ENCODE measurements at places on chromosomes 7 and 10.

GRCh38 chr10:87550741-87551140 lies 46.0 kb downstream of the MINPP1 start:
- DNase-seq = no peak

DNA sequence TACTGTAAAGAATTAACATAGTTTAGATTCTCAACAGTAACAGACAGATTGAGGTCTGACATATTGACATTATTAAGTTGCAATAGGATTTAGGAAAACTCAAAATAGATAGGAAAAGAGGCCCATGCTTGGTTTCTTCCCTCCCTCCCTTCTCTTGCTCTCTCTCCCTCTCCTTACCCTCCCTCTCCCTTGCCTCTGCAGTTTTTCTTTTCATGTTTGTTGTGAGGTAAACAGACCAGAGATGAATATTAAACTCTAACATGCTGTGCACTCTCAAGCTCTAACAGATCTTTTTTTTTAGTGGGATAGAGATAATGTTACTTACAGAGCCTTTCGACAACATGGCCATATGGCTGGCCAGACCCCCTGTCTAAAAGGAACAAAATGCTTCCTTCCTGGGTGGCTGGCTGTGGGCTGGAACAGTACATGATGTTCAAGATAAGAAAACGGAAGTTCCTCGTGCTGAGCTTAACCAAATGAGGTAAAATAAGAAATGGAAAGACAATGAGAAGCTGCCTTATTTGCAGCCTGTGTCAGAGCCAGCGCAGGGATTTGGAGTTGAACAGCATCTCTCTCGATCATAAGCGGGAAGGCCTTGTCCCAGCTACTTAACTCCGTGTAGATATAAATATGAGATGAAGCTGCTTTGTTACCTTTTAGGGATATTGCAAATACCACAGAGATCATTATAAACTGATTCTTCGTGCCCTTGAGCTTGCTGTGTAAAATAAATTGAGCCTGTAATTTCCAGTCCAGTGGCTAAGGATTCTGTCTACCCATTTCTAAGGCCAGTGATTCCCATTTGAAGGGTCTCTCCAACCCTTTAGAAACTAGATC lies 391.9 kb upstream of the NPVF start:
- DNase-seq = no peak

DNA sequence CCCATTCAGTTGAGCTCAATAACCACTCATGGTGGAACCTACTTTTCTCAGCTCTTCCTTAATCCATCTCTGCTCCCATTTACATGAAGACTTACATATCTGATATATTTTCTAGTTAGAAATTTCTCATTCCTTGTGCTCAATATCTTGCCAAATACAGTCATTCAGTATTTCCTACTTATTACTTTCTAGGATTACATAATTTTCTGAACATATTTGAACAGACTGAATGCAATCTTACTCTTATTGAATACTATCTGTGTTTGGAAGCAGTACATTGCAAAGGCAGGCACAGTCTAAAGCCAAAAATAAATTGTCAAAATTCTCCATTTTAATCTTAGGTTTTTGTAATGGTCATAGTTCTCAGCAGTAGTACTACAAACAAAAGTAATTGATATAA lies 126.0 kb downstream of the GNAI1 start:
- no peak for DNase-seq

DNA sequence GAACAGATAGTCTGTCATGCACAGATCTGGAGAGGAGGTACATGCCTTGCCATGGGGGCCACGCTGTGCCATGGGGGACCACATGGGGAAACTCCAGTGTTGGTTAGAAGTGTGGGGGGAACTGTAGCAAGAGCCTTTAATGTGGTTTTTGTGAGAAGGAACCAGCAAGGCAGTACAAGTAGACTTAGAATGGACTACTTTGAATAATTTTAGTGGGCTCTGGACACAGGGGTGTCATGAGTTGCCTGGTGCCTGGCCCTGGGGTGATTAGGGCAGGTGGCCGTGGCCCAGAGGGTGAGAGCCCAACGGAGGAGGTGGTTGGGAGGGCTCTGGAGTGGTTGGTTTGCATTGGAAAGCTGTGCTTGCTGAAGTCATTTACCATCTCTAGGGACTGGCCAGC lies 77.2 kb downstream of the CXCL12 start:
- DNase-seq = no peak

DNA sequence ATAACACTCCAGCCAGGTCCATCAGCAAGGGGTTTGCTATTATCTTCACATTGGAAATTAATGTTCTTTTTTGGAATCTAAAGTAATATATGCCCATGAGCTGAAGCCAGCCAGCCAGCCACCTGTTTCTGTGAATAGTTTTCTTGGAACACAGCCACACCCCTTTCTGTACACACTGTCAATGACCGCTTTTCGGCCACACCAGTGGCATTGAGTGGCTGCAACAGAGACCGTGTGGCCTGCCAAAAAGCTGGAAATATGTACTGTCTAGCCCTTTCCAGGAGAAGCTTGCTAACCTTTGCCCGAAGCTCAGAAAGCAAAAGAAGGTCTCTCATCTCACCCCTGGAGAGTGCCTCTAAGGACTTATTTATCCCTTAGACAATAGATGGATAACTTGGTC lies 98.5 kb upstream of the NPS start:
- DNase-seq = no peak

DNA sequence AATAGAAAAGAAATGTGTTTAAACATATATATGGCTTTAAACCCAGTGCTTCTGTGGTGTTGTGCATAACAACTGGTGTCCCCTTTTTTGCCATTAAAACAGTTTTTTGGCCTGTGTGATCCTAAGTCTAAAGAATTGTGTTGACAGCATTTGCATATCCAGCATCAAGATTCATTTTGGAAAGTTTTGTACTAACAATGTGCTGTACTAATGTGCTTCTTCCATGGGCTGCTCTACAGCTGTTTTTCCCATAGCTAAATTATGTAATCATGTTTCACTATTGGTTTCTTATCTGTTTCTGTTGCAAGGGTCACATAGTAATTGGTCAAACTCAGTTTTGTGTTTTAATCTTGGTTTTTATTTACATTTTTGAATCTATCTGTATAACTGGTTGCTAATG lies 5.5 kb downstream of the CNNM2 start:
- DNase-seq = no peak

GRCh38 chr10:122182308-122182707 lies 88.8 kb upstream of the BTBD16 start:
- no peak for DNase-seq

DNA sequence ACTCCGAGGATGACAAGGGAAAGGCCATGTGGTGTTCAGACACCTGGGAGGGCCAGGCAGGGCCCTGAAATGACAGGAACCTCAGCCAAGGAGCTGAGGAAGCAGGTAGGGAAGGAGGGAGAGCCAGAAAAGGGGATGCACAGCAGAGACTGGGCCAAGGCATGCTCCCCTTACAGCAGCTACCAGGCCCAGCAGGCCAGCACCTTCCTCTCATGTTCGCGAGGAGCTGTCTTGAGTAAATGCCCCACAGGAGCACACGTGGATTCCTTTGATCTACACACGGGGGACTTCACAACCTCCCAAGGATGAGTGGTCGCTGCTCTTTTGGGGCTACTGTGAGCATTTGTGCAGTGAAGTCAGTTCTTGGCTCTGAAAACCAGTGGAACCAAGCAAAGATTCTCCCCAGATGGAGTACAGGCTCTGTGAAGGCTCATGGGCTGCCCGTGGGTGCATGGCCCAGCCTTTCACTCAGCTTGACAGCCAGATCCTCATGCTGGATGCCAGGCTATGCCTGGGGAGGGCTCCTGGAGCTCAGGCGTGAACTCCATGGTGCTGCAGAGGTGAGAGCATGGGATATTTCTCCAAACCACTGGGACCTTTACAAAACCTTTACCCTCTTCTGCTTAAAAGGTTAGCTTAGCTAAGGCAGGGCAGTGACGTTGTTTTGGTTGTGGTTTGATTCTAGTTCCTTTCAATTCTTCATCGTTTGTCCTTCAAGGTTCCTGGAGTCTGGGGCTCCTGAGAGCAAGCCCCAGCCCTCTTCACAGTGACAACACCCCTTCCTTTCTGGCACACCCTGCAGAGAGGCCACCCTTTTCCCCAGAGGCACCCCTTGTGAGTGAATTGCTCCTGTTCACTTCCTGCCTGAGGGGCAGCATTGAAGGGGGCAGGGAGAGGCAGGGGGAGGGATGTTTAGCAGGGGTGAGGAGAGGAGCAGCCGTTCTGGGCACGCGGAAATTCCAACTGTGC lies 74.2 kb upstream of the ZPBP start:
- no peak for DNase-seq

DNA sequence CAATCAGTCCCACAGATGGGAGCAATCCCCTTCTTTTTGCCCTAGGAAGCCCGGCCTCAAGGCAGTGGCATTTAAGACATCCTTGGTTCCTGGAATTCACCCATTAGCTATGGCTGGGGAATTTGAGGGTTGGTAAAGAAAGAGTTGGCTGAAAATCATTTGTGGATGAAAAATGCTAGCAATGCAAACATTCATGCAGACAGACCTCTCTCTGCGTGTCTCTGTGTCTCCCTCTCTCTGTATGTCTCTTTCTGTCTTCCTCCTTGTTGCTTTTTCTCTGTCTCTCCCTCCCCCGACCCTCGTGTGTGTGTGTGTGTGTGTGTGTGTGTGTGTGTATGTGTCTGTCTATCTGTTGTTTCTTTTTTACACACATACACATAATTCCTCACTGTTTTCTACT lies 19.4 kb downstream of the LDB3 start:
- DNase-seq = no peak

GRCh38 chr7:28999427-28999826 lies 41.3 kb upstream of the TRIL start:
- DNase-seq = no peak

DNA sequence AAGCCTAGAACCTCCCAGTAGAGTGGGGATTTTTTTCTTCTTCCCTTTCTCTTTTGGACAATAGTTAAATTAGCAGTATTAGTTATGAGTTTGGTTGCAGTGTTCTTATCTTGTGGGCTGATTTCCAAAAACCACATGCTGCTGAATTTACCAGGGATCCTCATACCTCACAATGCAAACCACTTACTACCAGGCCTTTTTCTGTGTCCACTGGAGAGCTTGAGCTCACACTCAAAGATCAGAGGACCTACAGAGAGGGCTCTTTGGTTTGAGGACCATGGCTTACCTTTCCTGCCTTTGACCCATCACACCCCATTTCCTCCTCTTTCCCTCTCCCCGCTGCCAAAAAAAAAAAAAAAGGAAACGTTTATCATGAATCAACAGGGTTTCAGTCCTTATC lies 5.4 kb downstream of the OPN1SW start:
- DNase-seq = no peak

- no peak for DNase-seq
Measured at GRCh38 chr10:99233689-99234037, 2.0 kb downstream of the HPSE2 start.

DNA sequence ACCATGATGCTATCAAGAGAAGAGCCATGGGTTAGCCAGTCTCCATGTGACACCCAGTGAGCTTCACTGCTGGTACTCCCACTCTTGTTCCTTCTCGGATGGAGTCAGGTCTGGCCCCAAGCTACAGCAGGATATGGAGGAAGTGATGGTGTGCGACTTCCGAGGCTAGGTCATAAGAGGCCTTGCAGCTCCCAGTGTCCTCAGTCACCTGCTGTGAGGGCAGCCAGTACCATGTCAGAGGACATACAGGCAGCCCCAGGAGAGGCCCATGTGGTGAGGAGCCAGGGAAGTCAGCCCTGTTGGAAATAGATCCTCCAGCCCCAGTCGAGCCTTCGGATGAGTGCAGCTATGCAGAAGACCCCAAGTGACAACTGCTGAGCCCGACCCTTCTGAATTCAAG lies 237.0 kb downstream of the EBF3 start:
- no peak for DNase-seq

GRCh38 chr7:30804078-30804661 lies 33.0 kb downstream of the MINDY4 start:
- DNase-seq = no peak

- no peak for DNase-seq
Measured at GRCh38 chr10:94043431-94043990, 49.8 kb downstream of the PLCE1 start.

- no peak for DNase-seq
Measured at GRCh38 chr7:13476881-13477444, 512.5 kb downstream of the ETV1 start.

- no peak for DNase-seq
Measured at GRCh38 chr7:84629640-84630318, 435.2 kb upstream of the SEMA3A start.

GRCh38 chr7:108280136-108280535 lies 150.0 kb upstream of the LAMB4 start:
- no peak for DNase-seq

GRCh38 chr7:87899255-87899654 lies 23.0 kb downstream of the DBF4 start:
- DNase-seq = no peak

- DNase-seq = no peak
Measured at GRCh38 chr10:44387853-44388251, 3.0 kb upstream of the CXCL12 start.

GRCh38 chr7:140683657-140684056 lies 10.9 kb downstream of the ADCK2 start:
- DNase-seq = no peak

DNA sequence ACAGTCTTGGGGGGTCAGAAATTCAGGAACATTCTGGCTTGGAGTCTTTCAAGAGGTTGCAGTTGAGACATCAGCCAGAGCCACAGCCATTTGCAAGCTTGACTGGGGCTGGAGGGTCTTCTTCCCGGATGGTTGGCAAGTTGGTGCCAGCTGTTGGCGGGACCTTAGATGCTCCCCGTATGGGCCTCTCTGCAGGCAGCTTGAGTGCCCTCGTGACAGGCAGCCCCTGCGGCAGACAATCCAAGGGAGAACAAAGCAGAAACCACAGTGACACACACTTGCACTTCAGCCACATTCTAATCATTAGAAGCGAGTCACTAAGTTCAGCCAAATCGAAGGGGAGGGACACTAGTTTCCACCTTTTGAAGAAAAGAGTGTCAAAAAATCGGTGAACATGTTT lies 59.4 kb upstream of the MXI1 start:
- DNase-seq = no peak

DNA sequence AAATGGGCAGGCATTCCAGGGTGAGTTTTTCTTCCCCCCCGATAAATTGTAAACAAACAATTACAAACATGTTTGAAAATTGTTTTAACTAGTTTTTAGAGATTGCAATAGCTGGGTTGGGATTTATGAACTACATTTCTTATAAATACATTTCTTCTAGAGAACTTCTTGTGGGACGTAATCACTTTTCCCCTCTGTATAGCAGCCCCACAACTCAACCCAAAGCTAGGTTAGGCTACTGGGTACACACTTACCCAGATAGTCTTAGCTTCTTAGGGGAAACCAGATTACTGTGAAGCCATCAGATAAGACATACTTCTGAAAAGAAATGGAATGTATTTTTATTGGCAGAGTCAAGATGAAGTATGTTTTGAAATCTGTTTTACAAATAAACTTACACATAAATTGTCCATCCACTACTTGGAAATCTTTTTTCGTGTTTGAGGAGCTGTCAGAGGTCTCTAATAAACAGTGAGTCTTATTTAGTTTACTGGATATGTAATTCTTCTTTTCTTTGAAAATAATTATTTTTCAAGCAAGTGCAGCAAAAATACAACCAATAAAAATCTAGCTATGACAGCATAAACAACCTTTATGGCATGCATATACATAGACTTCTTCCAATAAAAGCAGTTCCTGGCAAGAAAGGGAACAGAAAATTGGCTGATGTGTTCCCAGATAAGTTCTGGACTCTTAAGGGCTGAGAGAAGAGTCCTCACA lies 8.0 kb upstream of the GLRX3 start:
- DNase-seq = no peak

GRCh38 chr7:101081432-101081831 lies 3.8 kb upstream of the TRIM56 start:
- DNase-seq = no peak

Data from hindlimb muscle (tissue), 1 donor.